ENCODE measurements at places on chromosomes 16 and 17. TPM values are rescaled to one million over a fixed set of nuclear protein-coding genes. Genes with fewer than 3 reads are reported as not detected.

The MT1F gene
- 2.4 TPM for total RNA-seq

DNA sequence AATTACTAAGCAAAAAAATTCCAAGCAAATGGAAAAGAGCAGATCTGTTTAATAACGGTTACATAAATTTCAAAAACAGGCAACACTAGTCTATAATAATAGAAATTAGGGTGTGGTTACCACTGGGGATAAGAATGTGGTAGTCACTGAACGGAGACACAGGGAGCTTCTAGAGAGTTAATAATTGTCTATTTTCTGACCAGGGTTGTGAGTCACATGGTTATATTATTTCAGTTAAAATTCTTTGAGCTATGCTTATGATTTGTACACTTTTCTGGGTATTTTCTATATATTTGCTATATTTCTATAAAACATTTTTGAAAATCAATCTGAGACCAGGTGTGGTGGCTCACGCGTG is 433.9 kb upstream of the MAF start:
- DNase-seq, result no peak

DNA sequence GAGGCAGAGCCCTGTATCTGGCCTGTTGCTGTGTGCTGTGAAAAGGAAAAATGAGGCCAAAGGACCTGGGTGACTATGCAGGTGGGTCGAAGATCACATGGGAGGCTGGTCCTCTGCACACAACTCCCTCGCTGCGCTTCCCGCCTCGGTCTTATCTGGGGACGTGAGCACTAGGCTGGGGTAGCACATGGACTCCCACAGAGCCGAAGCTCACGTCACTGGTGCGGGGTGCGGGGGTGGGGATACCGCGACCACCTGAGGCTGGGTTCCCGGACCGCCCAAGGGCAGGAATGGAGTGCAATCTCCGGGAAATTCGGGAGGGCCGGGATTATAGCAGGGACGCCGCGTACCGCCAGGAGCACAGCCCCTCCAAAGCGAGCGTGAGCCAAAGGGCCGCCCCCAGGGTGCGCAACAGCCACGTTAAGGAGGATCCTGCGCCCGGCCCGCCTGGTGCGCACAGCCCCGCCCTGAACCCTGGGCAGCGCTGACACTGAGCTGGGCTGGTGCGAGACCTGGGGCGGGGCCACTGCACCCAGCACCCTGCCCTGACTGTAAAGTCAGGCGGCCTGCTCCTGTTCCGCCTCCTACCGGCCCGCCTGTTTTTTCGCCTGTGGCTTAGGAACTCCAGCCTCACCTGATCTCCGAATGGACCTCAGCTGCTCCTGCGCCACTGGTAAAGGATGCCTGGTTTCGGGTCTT is 4.8 kb downstream of the MT1A start:
- DNase-seq, result no peak

DNA sequence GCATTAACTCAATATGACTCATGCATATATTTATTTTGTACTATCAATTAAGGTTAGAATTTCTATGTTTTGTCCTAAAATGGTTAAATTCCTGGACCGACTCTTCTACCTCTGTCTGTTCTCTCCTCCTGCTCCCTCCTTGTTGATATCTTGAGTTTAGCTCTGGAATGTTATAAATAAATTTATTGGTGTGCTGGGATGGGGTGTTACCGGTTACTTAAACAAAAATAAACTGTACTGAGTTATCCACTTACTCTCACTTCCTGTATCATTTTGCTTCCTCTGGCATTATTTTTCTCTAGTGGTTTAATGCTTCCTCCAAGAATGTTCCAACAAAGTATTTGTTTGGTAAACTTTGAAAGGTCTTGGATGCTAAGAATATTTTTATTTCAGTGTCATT is 120.1 kb downstream of the ABCA8 start:
- no peak for DNase-seq

- DNase-seq, result no peak
Measured at GRCh38 chr16:85690469-85691064, 1.8 kb upstream of the GINS2 start.

GRCh38 chr17:81834831-81835267 is at the start of gene PPP1R27:
PPP1R27 (minus strand) TSS chr17:81835050; CDS start chr17:81834953, 97 bp downstream.
- DNase-seq, result no peak

- no peak for DNase-seq
Measured at GRCh38 chr16:1337486-1337885, 4.0 kb downstream of the BAIAP3 start.

DNA sequence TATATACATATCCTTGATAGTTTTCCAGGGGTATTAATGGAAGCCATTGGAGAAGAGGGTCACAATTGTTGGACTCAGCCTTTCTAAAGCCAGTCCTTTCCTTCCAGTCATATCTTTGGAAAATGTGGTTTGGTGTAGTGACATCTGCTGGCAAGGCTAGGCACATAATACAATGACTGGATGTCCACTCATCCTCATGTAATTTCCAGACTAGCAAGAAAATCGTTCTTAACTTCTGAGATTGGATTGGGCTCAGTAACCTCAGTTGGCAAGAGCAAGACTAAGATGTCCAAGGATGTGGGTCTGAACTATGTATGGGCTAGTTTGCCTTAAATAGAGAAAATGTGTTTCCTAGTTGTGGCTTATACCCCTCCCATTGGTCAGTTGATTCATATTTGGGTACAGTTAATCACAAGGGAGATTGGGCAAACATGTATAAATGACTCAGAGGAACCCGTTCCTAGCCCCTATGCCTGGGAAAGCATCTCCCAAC is 8.7 kb upstream of the KAT7 start:
- no peak for DNase-seq

DNA sequence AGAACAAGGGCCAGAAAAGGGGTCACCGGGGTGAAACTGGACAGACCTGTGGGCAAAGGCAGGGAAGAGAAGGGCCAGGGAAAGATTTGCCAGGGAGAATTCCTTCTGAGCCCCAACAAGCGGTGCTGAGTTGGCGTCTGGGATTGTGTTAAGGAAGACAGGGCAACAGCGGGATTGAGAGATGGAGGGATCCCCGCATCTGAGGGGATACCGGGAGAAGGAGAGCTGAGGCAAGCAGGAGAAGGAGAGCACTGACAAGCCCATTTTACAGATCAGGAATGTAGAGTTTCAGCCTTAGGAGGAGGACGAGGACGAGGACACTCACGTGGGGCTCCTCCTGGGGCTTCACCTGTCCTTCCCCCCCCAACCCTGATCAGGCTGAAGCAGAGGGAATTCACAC is 998 bp upstream of the ABCC3 start:
- no peak for DNase-seq

DNA sequence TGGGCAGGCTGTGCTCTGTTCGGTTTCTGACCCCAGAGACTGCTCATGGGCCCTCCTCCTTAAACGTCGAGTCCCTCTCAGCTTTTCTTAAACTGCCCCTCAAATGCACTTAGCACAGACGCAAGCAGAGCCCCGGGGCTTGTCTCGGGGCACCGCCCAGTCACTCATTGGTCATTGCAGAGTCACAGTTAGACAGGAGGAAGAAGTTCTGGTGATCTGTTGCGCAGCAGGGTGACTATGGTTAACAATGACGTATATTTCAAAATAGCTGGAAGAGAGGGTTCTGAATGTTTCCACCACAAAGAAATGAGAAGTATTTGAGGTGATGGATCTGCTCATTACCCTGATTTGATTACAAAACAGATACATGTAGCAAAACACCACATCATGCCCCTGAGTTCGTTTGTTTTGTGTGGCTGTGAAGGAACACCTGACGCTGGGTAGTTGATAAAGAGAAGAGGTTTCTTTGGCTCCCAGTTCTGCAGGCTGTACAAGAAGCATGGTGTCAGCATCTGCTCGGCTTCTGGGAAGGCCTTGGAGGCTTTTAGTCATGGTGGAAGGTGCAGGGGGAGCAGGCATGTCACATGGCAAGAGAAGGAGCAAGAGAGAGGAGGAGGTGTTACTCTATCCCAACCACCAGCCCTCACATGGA is 387.4 kb downstream of the CPPED1 start:
- no peak for DNase-seq

DNA sequence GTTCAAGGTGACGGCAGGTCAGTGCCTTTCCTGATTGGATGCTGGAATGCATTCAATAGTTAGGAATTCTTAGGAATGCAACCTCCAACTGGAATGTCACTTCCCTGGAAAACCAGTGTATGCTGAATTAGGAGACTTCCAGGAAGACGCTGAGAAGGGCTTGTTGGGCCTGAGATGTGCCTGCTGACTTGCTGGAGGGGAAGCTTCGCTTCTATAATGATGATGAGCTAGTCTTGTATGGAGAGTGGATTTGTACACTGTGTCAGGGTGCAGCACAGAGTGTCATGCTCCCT is 45.6 kb downstream of the SMPD3 start:
- DNase-seq, result no peak

DNA sequence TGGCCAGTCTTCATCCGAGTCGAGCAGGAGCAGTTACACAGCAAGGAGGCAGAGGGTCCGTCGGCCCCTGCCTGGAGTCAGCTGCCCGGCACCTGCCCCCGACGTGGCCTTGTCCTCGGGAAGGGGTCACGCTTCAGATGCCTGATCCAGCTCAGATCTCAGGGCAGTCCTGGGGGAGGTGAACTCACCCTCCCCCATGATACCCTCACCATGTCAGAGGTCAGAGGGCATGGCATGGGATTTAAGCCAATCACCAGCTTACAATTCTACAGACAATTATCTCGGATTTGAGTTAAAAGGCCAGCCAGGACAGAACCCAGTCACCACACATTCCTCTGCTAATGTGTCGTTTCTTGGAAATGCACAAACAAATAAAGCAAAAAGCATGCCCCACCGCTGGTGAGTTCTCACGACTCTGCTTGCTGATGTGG is 211.3 kb downstream of the FOXL1 start:
- DNase-seq, result no peak

Measured in neural crest cell (in vitro differentiated cells).